ENCODE measurements at places on chromosomes 5 and 9.

DNA sequence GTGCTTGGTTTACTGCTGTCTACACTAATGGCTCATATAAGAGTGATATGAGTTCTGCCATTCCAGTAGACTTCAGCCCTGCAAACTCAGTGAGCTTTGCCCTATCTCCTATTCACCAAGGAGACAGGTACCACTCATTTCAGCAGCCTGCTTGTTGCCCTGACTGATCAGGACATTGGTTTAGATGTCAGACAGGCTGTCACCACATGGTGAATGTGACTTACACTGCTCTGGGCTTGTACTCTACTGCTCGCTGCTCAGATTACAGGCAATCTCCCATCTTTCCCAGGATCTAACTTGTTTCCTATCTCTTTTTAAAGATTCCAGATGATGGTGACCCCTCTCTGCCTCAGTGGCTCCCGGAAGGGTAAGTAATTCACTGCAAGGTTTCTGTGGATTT, 123.3 kb upstream of the RUSC2 start:
- no peak for DNase-seq

DNA sequence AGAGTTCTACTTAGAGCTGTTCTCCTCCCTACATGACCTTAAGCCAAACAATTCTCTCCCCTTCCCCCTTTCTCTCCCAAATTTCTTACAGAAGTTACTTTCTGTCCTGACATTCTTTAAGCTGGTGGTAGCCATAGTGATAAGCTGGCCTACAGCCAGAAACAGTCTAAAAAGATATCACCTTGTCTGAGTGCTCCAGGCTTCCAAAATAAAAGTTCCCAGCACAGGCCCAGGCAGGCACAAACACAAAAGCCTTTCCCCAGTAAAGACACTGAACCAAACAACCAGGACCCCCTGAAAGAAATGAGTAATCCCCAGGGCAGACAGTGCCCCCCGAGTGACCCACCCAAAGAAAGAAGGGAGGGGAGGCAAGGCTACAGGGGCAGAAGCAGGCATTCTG, 19.2 kb downstream of the SIL1 start:
- DNase-seq = no peak

GRCh38 chr9:114347675-114348074, 18.0 kb downstream of the ORM2 start:
- DNase-seq = no peak

DNA sequence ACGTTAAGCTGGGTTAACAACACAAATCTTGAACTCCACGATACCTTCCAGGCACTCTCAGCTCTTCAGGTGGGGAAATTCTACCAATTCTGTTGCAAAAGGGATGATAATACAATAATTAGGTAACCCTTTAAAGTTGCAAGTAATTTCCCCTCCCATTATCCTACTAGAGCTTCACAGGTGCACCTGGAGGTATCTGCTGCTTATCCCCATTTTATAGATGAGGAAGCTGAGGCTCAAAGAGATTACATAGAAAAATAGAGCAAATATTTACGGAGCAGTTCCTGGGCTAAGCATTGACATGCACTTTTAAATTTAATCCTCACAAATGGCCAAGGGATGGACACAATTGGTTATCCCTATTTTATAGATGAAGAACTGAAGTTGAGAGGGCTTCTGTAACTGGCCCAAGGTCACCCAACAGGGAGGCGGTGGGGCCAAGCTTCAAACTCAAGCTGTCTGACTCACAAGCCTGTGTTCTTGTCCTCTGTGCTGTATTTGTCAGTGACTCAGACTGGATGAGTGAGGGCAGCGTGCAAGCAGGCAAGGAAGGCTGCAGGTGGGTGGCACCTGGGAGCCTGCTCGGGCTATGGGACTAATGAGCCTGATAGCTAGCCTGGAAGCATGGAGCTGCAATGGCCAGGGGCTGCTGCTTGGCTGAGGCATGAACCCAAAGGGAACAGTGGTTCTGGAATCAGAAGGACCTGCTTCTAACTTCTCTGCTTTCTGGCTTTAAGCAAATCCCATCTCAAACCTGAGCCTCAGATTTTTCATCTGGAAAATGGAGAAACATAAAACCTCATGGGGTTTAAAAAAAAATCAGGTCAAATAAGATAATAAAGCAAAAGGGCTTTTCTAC, 105.5 kb downstream of the PDE6A start:
- DNase-seq = no peak

GRCh38 chr5:36323926-36324781, 22.5 kb upstream of the RANBP3L start:
- no peak for DNase-seq

DNA sequence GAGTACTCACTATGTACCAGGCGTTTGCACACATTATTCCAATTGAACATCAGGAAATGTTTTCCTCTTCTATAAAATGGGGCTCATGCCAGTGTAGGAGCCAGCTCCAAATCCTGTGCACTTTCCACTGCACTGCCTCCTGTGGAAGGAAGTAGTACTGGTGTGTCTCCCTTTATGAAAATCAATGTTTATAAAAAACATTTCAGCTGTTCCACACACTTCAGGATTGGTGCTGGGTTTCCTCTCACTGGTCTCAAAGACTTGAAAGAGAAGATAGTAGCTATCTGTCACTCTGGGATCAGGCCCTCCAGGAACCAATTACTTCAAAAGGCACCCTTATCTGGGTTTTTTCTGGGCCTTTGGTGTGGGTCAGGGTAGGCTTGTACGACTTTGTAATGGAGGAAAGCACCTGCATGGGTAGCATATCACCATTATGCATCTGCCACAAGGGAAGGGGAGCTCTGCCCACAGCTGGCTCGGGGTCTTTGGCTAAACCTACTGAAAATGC, 32.5 kb downstream of the RAB14 start:
- DNase-seq = no peak

DNA sequence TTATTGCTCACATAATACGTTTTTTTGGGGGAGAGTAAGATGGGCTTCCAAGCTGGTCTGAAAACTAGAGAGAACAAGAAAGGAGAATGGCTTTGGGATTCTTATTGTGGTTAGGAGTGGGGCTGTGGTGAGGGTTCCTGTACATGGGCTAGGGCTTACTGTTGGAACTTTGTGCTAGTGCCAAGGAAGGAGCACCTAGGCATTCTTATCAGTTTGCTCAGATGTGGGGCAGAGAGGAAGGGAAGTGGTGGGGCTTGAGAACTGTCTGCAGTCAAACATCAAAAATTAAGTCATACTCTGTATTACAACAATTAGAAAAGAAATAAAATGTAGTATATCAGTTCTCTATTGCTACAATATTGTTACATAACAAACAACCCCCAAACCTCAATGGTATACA, 4.0 kb upstream of the THBS4 start:
- no peak for DNase-seq

- DNase-seq = no peak
Observed at GRCh38 chr5:175824676-175825075, 46.7 kb upstream of the CPLX2 start.

DNA sequence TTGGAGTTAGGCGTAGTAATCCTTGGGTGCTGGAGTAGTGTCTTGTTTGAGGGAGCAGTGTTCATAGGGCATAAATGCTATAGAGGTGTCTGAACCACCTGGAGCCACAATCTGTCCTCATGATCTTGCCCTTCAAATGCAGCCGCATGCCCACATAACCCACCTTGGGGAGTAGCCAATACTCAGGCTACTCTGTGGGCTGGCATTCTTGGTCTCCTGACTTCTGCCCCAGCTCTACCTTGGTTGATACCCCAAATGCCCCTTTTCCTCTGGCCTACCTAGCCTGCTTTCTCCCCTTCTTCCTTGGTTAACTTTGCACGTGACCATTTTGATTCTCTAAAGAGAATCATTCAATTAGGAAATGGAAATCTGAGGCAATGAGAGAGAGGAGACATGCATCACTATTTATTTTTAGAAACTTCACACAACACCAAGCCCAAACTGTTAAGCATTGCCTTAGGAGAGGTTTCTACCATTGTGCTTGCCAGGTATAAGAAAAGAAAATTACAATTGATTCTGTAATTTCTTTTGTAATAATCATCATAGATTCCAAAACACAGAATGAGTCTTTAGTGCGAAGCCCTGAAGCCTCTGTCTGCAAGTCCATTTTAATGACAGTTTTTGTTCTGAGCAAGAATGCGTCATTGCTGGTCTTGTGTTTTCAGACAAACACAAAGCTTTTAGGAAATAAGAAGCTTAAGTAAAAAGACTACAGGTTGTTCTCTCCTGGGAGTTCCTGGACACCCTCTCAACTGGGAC, 135.2 kb downstream of the C9orf152 start:
- no peak for DNase-seq

DNA sequence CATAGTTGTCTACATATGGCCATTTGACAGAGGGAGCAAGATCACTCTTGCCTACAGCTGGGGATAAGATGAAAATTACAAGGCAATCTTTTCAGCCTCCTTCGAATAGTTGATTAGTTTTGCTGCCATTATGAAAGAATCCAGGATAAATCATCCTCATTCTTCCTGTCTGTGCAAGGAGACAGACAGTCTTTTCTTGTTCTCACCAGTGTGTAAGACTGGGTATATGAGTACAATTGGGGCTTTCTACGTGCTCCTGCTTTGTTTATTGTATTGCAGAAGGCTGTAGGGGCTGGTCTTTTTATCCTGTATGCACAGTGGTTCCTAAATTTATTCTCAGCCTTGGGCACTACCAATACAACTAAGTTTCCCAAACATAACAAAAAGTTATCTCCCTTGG, 76.8 kb downstream of the SPEF2 start:
- no peak for DNase-seq

- DNase-seq = no peak
Observed at GRCh38 chr5:136676685-136677084, 311.3 kb upstream of the TRPC7 start.

DNA sequence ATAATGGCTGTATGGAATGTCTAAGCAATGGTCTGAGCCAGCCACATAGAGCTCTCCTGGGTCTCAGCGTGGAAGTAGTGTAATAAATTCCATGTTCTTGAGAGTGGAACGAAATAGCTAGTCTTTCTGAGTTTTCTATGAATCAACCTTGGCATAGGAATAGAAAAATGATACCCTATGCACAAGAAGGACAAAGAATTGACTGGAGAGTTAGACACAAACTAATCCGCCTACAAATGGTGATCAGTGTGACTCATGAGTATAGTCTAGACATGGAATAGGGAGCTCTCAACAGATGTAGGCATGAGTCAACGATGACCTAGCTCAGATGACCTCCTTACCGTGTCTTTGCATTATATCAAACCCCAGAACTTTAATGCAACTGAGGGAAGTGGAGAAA, 256.8 kb upstream of the GRIN3A start:
- no peak for DNase-seq

DNA sequence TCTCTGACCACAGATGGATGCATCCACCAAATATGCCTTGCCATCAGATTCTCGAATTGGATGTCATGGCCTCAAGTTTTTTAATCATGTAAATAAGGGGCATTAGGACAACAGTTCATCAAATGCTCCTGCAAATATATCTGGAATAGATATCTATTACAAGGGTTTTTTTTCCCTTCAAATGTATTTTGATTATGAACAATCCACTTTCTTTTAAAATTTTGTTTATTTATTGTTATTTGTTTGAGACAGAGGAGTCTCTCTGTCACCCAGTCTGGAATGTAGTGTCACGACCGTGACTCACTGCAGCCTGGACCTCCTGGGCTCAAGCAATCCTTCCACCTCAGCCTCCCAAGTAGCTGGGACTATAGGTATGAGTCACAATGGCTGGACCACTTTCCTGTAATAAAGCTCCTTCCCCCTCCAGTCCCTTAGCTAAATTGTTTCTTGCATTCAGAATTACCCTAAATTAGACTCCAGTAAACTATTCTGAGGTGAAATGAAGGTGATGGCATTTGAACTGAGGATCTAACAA, 1412.1 kb downstream of the EFNA5 start:
- no peak for DNase-seq

DNA sequence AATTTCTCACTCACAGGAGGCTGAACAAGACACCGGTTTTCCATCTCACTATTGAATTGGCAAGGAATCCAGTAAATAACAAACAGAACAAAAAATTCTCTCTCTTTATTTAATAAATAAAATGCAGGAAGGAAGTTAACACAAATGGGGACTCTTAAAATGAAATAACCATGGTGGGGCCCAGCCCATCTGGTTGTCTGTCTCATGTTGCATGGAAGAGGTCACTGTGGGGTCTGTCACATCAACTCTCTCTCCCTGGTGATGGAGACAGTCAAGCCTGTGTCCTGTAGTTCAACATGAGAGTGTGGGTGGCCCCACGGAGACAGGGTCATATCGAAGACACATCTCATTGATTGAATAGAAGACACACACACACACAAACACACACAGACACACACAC, 297.7 kb downstream of the IRX2 start:
- DNase-seq = no peak

- DNase-seq = no peak
Observed at GRCh38 chr9:89453452-89453851, 44.5 kb downstream of the SEMA4D start.

DNA sequence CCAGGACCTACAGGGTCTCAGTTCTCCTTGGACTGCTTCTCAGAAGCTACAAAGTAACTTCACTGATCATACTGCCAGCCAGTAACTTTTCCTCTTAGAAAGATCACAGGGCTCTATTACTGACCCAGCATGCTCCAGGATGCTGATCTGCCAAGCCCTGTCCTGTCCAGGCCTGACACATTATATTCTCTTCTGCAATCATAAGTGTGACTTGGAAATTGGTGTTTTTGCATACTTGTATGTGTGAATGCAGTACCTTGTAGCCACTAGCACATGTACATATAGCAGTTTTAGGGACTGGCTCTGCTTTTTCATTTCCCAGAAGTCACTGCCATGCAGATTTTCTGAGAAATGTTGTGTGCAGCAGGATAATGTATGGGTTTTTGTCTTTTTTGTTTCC, 40.1 kb upstream of the CCNH start:
- no peak for DNase-seq

- no peak for DNase-seq
Observed at GRCh38 chr9:77785341-77785740, 137.2 kb upstream of the GNA14 start.

DNA sequence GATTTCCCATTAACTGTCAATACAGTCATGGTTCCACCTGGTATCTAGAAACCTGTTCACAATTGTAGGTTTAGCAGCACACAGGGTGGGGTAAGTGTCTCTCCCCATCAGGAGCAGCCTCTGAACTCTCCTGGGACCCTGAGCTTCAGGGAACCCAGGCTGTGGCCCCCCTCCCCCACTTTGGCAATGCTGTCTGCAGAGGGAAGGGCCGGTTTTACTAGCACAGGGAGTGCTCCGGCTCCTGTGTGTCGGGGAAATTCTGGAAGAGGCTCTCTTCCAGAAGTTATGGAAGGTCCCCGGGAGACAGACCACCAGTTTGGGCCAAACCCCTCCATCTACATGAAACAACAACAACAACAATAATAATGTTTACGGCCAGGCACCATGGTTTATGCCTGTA, 9.9 kb downstream of the DAB2IP start:
- no peak for DNase-seq

DNA sequence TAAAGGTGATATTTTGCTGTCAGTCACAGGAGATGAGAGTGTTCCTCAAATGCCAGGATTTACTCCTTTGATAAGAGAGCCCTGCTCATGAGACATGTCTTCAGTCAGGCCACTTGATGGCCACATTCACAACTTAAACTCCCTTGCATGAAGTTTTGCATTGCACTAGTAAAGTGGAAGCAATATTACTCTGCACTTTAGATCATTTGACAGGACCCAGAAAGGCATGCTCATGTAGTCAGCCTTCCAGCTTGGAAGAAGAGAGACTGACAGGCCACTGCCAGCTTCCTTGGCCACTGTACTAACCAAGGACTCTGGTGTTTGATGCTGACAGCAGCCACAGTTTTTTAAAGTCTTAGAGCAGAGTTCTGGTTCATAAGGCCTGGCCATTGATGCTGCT, 42.6 kb downstream of the NPR3 start:
- DNase-seq = no peak
